Brain pericyte (primary cell): ENCODE measurements at places on chromosomes 12 and 14.

GRCh38 chr14:88233915-88234314 is 89.2 kb downstream of the KCNK10 start:
- no peak for DNase-seq

DNA sequence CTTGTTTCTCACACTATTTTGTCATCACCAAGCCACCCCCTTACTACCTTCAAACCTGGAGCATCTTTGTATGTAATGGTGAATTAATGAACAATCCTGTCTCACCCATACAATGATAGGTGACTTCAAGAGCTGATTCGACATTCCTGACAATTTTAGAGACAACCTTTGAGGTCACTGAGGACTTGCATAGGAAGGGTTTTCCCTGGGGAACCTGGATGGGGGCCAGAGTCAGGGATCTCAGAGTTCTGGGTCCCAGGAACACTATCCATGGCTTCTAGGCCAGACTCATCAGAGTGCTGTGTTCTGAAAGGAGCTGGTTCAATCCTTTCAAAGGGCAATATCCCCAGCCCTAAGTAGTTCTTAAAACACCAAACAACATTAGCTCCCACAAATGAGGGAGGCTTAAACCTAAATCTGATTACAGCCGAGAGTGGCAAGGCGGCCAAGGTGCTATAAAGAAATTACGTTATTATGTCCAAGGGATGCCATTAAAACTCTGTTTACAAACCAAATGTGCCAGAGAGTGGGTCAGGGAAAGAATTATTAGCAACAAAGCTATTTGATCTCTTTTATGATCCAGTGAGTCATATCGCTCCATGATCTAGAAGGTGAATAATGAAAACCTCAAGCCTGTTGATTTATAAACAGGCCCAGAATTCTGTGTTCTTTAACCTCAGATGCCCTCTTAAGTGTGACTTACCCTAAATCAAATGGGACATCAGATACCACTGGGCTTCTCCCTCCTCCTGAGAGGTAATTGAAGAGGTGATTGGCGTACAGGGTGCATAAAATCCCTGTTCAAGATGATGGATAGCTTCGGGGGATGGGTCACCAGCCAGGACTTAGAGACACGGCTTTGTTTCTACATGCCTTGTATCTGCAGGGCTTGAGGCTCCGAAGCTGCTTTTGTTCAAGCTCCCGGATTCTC is 230.2 kb upstream of the TBX3 start:
- no peak for DNase-seq

DNA sequence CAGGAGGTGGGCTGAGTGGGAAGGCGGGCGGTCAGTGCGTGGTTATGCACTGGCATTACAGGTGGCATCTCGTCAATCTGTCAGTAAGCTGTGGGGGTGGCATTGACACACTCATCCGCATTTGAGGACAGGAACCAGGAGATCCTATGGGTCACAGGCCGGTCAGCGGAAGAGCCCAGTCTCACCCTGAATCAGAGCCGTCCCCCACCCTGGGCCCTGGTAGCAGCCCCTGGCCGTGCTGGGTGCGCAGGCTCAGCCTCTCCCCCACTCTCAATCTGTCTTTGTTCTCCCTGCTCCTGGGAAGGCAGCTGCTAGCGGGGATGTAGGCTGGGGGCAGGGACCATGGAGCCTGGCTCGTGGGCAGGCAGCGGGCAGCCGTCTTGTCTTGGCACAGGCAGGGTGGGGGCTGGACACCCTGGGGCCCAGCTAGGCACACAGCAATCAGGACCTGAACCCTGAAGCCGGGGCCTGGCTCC is 5.1 kb downstream of the INF2 start:
- DNase-seq, result no peak

- no peak for DNase-seq
Observed at GRCh38 chr14:47675466-47676314, at the start of gene MDGA2. TSS of gene MDGA2 (minus strand) at chr14:47675605.

DNA sequence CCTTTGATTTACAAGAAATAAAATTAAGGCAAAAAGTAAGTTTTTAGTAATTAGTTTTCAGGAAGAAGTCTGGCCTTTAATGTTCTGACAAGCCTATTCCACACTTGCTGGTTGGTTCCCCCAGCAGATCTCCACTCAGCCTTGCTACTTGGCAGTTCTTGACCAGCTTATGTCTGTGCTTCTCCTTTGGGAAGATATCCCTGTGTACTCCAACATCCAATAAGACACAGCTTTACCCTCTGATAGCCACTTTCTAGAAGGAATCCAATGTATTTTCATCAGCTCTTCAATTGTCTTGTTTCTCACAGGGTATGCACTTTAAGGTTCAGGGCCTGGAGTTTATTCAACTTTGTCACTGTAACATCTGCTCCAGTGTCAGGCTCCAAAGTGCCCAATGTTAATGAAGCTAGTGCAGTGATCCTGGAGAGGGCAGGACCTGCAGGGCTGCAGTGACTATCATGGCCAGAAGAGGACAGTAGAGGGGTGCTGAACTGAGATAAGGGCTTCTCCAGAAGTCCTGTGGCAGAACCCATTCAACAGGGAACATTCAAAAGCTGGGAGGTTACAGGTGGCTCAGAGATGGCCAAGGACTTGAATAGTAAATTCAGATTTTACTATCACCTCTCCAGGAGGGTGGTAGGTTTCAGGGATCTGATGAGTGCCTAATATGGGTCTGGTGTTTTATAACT is 22.9 kb downstream of the JKAMP start:
- no peak for DNase-seq

GRCh38 chr12:111887926-111888745 is 46.1 kb downstream of the MAPKAPK5 start:
- DNase-seq, result no peak

GRCh38 chr14:75067212-75067611 is 2.2 kb upstream of the ZC2HC1C start:
- DNase-seq, result no peak

- no peak for DNase-seq
Observed at GRCh38 chr12:68414988-68415387, 82.8 kb upstream of the MDM1 start.

DNA sequence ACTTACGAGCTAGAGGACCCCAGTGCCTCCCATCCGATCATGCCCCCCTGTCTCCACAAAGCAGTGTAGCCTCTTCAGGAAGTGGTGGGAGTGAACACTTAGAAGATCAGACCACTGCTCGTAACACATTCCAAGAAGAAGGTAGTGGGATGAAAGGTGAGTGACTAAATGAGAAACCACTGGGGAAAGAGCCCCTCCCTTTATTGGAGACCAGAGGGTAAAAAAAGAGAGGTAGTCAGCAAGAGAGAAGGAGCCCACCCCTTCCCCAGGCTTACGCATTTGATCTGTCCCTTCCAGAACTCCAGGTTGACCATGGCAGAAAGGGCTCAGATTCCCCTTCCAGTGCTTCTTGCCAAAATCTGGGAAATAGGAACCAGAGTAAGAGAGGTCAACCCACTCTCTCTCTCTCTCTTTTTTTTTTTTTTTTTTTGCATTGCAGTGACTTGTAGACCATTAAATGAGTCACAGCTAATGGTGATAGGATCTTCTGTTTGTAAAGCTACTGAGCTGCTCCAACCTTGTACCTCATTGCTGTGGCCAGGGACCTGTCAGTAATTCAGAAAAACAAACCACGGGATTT is 165.4 kb downstream of the GCH1 start:
- DNase-seq, result no peak

DNA sequence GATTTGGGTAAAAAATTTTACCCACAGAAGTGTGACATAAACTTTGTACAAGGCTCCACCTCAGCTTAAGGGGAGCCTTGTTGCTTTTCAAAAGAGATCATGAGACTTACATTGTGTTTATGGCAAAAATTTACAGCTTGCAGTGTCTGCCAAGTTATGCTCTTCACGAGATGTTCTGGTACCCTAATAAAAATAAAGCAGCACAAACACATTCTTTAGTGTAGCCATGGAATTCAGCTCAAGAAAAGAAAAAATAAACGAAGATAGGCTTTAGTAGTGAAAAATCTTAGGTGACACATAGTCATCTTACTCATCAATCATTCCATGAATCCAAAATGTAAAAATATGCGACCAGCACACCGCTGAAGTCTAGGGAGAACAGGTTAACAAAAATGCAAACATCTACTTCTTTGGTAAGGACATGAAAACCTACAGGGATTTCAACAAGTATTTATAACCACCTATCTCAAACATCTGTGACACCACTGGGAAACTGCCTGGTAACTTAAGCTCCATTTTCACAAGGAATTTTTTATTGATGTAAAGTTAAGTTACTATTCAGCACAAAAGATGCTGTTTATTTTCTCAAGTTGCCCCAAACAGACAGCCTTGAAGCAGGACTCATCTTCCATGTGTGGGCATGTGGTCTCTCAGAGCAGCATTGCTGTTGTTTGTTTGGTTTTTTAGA is 32.9 kb downstream of the DMAC2L start:
- DNase-seq, result no peak

DNA sequence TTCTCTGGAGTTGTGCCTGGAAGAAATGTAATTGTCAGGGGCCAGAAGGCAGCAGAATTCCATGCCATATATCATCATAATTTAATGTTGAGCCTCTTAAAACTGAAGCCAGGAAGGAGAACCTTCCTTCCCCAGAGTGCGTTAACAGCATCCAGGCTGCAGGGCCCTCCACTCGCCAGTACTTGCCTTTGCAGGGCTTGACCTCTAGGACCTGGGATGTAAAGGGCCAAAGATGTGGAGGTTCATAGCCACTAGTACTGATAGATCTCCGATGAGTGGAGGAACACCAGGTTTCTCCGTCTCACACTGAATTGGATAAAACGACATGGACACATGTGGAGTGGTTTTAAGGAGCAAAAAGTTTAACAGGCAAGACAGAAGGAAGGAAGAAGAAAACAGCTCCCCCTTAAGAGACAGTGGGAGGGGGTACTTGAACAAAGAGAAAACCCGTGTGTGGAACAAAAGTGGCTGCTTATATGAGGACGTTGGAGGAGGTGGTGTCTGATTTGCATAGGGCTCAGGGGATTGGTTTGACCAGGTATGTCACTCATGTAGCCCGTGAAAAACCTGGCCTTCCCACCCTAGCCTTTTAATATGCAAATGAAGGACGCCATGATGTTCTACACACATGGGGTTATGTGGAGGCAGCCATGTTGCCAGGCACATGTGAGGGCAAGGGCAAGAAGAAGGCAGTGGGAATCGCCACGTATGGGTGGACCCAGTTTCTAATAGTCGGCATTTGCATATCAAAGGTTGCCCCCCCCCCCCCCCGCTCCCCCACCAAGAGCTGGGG is 38.8 kb upstream of the WSCD2 start:
- DNase-seq, result no peak

GRCh38 chr14:68680541-68681051 is 112.3 kb downstream of the ZFP36L1 start:
- no peak for DNase-seq

DNA sequence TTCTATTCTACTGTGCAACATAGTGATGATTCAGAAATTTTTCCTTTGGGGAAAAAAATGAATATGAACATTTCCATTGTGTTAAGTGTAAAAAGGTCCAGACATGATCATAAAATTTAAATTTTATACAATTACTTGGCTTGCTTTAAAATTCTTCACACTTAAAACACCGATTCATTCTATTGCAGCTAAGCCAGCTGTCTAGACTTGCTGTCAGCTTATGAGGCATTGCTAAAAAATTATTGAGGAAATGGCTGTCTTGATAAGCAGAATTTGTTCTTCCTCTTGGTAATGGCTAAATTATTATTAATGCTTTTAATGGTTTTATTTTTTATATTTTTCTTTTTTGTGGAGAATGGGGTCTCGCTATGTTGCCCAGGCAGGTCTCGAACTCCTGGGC is 1.8 kb downstream of the LYSET start:
- DNase-seq, result no peak

DNA sequence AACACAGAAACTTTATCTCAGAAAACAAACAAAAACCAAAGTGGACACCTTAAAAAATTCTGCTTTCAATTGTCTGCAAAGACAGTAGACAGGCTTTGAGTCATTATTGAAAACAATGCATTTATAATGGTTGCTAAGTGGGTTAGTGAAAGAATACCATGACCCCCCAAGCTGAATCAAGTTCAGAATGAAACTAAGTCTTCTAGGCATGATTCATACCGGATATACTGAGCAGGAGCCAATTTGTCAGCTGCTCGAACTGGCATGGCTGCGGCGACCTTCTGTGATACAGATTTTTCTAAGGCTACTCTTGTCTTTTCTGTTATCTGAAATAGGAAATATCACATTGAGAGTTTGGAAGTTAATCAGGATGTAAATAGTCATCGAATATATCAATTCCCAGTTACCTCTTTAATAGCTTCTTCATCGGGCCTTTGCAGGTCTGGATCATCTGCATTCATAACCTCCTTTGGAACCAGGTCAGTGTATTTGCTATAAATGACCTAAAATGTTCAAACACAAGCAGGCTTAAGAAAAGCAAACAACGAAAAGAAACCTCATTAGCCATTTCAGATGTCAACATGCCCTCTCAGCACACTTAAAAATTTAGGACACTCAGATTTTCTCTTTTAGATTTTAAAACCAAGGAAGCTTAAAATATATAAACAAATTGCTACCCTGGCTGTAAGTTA is 22.3 kb downstream of the SNW1 start:
- no peak for DNase-seq
